ENCODE measurements at places on chromosomes 2 and 18.
A peak's percentile ranks its signal among the peaks of the same experiment; 100 is the strongest.

DNA sequence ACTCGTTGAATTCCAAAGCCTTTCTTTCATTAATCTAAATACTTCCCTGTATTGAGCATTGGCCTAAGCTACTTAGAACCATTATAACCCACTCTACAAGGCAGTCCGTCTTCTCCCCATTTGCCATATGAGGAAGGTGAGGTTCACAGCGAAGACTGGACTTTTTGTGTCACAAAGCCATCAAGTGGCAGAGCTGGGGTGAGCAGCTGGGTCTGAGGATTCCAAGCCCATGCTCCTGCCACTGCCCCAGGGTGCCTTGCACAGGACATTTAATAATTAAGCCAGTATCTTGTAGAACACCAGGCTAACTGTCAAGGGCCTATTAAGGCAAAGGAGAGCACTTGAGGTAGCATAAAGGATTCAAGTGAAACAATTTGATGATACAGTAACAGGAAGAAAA, 68.8 kb upstream of the ZNF397 start:
- no peak for DNase-seq

DNA sequence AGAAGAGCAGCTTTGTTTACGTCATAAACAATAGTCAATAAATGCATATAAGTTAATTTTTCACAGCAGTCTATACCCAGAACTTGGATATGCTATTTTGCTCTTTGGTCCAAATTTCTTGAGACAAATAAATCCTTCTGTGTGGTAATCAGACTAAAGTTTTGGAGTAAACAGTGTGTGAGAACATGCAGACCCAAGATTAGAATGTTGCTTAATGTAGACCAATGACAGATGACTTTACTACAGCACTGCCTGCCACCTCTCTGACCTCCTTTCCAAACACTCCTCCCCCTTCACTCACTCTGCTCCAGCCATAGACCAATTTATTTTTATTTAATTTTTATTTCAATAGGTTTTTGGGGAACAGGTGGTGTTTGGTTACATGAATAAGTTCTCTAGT, 115.3 kb upstream of the TANK start:
- no peak for DNase-seq

DNA sequence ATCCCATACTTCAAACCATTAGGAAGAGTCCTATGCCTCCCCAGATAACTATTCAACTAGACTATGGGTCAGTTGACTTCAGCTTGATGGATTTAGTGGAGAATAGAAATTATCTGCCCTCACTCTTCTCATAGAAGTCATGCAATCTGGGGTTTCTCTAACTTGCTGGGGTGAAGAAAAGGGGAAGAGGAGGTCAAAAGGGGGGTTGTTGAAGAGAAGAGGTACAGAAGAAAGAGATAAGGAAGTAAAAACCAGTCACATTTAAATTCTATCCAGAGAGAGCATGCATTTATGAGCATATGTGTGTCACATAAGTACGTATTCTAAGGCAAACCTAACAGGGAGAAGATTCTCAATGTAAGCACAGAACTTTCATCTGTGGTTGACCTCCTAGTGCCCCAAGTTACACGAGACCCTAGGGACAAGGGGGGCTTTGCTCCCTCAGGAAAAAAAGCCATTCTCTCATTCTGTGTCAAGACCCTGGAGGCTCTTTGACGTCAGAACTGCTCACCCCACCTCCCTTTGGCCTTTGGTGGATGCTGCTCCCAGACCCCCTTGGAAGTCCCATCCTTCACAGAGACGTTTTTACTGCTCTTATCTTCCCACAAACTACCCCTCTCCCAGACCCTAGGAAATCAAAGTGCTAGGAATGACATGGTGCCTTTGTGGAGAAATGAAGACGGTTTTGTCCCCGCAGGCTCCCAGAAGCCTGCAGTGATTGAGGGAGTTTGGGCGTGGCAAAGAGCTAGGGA, 236.8 kb upstream of the TNP1 start:
- DNase-seq, result peak; percentile 10

GRCh38 chr2:96207073-96207773, 1.4 kb downstream of the STARD7 start:
- no peak for DNase-seq

DNA sequence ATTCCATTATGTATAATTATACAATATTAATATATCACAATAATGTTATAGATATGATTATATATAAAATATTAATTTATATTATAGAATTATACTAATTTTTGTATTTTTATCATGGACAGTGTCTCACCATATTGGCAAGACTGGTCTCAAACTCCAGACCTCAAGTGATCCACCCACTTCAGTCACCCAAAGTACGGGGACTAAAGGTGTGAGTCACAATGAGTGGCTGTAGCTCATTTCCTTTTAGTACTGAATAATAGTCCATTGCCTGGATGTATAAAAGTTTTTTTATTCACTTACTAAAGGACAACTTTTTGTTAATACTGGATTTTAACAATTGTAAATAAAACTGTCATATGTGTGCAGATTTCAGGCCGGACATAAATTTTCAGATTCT, 417.6 kb upstream of the LINC00305 start:
- no peak for DNase-seq

GRCh38 chr2:186950694-186951093, 101.7 kb upstream of the ZSWIM2 start:
- peak; percentile 24 for DNase-seq

DNA sequence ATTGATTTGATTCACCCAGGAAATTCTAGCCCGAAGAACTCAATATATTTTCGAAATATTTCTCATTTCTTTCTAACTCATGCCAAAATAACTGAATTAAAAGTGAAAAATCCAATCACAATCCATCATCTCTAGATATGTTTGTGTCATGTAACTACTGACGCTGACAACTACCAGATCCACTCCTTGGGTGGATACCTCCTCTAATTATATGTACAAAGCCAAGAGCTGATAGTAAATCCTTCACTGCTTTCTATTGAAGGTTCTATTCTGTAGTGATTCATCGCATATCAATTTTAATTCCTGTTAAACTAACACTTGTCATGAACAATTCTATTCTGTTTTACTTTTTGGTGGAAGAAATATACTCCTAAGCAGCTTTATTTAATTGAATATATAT, 1056.6 kb upstream of the NXPH2 start:
- DNase-seq, result no peak

DNA sequence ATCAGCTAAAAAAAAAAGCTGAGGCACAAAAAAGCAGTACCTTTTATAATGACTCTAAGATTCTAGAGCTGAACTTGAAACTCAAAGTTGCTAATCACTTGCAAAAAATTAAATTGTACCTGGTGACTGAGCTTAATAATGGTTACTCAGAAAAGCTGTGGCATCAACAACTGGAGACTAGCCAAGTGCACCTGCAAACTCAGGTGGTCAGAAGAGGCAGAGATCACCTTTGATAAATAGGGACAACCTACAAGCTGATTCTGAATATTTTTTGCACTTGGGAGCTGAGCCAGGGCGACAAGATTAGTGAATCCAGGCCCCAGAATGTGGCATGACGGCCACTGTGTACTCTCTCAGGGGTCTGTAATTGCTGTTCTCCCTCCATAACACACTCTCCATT, 3.0 kb downstream of the ABHD3 start:
- DNase-seq, result no peak

GRCh38 chr2:132609101-132609890, 60.7 kb downstream of the LYPD1 start:
- no peak for DNase-seq

GRCh38 chr18:9742524-9743131, 34.5 kb downstream of the RAB31 start:
- peak; percentile 66 for DNase-seq

DNA sequence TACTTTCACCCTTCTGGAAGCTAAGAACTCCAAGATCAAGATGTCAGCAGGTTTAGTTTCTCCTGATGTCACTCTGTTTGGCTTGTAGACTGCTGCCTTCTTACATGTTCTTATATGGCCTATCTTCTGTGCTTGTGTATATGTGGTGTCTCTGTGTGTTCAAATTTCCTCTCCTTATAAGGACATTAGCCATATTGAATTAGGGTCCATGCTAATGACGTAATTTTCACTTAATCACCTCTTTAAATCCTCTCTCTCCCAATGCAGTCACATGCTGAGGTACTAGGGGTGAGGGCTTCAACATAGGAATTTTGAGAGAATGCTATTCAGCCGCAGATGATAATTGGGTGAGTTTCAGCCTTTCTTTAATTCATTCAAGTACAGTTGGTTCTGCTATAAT, 458.3 kb upstream of the SYT4 start:
- no peak for DNase-seq

GRCh38 chr2:239819091-239819973, 205.8 kb downstream of the NDUFA10 start:
- no peak for DNase-seq

DNA sequence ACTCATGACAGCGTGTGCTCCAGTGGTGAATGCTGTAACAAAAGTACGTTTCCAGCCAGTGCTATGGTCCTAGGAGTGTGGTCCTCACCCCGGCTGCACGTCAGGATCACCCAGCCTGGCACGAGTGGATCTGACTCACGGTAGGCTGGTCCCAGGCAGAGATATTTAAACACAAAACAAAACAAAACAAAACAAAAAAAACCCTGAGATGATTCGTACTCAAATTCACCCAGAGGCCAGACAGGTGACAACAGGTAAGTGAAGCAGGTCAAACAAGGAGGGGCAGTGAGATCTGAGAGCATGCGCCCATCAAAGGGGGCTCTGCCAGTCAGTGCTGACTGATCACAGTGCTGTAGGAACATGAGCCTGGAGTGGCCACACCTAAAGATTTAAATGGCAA, 43.2 kb downstream of the C2orf76 start:
- no peak for DNase-seq

DNA sequence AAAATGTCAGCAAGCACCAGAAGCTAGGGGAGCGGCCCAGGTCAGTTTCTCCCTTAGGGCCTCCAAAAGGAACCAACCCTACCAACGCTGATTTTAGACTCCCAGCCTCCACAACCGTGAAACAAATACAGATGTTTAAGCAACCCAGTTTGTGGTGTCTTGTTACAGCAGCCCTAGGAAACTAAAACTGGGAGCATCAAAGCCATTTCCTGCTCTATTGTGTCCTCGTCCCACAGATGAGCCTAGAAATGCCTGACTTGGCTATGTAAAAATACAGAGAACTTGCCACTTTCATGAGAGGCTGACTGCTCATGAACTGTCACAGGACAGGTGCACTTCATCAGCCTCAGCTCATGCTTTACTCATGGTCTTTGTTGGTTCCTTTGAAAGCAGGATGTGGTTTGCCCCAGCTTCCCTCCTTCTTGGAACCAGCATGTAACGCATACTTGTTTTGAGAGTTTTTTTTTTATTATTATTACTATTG, 97.6 kb upstream of the SLC39A10 start:
- peak; percentile 61 for DNase-seq

GRCh38 chr2:189300916-189301315, 121.4 kb upstream of the COL5A2 start:
- DNase-seq, result no peak

GRCh38 chr2:233044974-233045605, 12.6 kb downstream of the NEU2 start:
- DNase-seq, result no peak

DNA sequence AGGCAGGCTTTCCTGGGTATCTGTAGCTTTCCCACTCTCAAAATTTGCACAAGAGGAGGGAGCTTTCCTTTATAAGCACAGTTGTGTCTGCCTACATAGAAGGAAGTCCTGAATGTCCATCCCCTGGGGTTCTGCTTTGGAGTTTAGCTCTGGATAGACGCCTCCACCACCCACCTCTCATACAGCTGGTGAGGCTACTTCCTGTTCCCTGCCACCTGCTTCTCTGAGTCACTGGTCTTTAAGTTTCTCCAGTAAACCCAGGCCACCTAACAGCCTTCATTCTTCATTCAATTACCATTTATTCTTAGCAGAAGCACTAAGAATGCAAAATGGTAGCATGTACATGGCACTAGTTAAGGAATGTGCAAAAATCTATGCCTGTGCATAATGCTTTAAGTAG, 407.8 kb downstream of the CDH2 start:
- DNase-seq, result no peak

DNA sequence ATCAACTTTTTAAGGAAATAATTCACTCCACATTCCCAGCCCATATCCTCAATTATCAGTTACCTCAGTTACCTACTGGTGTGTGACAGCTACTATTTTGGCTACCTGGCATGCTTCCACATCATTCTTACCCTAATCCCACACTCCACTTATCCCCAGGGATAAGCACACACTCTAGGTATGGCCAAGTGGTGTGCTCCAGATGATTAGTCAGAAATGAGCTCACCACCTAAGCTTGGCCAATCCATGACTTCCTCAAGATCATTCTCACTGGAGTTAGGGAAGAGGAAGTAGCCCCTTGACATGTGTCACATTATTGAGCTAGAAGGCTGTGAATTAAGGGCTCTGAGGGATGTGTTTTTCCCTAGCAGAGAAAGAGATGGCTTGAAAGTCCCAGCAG, 20.9 kb upstream of the SMAD4 start:
- peak; percentile 66 for DNase-seq

DNA sequence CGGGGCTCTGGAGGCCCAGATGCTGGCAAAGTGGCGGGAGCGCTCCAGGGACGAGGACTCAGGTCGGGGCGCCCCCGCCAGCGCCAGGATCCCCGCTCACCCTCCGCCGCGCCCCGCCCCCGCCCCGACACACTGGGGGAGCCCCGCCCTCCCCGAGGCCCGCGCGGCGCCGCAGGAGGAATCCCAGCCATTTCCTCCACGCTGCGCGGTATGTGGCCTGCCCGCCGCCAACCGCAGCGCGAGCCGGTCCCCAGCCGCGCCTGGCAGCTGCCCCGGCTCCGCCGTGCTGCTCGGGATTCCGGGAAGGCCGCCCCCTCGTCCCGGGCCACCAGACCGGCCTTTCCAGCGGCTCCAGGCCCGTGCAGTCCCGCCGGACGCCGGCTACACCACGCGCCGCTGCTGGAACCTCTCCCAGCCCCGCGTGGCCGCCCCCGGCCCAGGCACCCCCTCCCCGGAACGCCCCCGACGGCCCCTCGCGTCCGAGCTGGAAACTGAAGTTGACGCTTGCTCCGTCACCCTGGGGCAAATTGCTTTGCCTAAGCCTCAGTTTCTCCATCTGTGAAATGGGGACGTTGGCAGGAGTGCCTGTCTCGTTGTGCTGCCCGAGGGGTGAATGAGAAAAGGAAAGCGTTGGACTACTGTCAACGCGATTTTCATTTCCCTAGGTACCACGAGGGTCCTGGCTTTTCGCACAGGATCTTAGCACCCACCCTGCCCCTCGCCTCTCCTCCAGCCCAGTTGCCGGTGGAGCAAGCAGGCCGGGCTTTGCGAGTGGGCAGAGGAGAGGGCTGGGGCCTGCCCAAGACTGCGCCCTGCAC, 53.6 kb downstream of the PKDCC start:
- peak; percentile 69 for DNase-seq

DNA sequence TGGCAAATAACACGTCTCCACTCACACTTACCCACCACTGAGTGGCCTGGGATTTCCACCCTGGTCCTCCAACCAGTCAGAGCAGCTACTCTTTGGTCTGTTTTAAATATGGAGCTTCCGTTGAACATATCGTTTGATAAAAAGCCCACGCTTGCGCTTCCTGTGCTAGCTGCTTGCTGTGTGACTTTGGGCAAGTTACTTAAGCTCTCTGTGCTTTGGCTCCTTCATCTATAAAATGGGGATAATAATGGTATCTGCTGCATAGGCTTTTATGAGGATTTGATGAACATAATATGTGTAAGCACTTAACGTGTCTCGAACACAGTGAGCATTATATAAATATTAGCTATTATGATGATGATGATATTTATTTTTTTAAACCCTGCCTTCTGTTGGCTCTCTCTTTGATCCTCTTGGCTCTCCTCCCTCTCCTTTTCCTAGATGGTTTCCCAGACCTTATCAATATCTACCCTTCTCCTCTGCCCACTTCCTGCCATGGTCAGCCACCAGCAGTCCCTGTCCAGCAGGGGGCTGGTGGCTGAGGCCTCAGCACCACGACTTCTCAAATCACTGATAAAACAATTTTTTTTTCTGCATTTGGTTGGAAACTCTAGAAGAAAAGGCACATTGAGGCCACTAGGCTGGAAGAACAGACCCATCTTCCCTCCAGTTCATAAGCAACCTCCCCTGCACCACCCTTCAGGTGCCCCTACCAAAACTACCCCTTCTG, 191.9 kb downstream of the LOXHD1 start:
- DNase-seq, result no peak

Data from suppressor macrophage (primary cell).